ENCODE measurements at places on chromosomes 1 and 21.

- DNase-seq: no peak
Observed at GRCh38 chr1:175572932-175573868, 170.2 kb downstream of the TNR start.

DNA sequence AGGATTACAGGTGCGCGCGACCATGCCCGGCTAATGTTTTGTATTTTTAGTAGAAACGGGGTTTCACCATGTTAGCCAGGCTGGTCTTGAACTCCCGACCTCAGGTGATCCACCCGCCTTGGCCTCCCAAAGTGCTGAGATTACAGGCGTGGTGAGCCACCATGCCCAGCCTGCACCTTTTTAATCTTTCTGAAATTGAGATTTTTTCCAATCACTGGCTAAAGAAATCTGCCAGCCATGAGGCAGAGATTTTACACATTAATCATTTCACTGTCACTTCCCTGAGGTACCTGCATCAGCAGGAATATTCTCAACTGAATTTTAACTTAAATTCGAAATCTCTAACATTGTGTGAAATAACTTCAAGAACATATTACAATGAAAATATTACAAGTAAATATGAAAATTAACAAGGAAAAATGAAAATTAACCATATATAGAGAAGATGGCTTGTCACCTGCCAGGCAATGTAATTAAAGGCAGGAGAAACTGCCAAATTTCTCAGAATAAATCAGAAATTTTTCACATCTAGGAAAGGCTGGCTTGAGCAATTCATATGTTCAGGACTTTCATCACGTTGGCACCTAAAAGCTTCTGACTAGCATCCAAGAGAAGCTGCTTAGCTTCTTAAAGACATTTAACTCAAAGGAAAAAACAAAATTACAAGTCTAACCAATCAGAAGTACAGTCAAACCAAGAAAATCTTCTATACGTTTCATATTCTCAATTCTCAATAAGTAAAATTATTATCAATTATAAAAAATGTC, 5.9 kb downstream of the ANKRD13C start:
- DNase-seq: no peak

DNA sequence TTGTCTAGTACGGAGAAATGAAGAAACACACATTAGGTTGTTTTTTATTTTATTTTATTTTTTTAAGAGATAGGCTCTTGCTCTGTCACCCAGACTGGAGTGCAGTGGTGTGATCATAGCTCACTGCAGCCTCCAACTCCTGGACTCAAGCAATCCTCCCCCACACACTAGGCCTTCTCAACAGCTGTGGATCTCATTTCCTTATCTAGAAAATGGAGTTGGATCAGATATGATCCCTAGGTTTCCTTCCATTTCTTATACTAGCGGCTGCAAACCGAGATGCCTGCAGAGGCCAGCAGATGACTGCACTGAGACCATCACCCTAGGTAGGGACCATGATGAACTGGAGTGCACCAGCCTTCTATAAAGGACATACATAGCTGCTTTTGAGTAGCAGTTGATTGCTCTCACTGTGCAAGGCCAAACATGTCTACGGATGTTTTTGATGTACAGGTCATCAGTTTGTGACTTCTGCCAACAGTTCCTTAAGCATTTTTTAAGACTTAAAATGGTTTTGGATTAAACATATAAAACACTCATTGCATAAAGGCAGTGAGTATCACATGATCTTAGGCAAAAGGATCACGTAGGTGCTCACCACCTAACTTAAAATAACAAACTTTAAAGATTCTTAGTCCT, 11.4 kb upstream of the KLHL12 start:
- DNase-seq: no peak

DNA sequence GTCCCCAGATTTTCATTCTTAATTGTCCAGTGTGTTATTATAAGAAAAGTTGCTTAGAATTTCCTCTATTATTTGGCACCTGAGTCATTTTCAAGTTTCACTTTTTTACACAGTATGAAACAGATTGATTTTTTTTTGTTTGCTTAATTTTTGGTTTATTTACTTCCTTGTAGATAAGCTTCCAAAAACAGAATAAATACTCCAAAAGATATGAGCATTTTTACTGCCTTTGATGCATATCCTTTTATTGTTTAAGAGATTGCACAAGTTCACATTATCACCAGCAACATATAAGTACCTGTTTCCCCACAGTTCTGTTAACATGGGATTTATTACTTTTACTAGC, 36.3 kb upstream of the AHCYL1 start:
- no peak for DNase-seq

GRCh38 chr1:167486090-167486824, 32.1 kb downstream of the CD247 start:
- no peak for DNase-seq

GRCh38 chr1:37851782-37852210, 7.6 kb downstream of the MTF1 start:
- no peak for DNase-seq

DNA sequence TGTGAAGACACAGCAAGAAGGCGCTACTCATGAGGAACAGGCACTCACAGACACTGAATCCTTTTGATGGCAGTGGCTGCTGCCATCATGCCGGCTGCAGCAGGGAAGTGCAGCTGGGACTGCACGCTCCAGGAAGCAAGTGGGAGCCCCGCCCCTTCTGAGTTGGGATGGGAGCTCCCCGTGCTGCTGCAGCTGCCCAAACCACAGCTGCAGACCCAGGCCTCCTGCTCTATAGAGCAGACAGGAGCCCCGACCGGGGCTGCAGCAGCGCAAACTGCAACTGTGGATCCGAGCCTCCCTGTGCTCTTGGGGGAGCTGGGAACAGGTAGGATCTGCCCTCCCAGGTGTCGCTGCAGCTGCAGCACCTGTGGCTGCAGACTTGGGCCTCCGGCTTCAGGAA, 65.2 kb upstream of the MARK1 start:
- no peak for DNase-seq

DNA sequence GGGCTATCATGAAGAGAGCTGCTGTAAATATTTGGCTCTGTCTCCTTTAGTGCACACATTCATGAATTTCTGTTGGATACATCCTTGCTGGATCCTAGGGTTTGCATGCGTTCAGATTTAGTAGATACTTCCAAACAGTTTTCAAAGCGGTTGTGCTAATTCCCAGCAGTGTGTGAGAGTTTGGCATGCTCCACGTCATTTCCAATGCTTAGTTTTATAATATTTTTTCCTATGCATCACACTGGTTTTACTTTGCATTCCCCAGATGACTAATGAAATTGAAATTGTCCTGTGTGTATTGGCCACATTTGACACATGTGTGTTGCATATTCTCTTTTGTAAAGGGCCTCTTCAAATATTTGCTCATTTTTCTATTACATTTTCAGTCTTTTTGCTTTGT, 18.5 kb upstream of the AADACL3 start:
- DNase-seq: no peak

DNA sequence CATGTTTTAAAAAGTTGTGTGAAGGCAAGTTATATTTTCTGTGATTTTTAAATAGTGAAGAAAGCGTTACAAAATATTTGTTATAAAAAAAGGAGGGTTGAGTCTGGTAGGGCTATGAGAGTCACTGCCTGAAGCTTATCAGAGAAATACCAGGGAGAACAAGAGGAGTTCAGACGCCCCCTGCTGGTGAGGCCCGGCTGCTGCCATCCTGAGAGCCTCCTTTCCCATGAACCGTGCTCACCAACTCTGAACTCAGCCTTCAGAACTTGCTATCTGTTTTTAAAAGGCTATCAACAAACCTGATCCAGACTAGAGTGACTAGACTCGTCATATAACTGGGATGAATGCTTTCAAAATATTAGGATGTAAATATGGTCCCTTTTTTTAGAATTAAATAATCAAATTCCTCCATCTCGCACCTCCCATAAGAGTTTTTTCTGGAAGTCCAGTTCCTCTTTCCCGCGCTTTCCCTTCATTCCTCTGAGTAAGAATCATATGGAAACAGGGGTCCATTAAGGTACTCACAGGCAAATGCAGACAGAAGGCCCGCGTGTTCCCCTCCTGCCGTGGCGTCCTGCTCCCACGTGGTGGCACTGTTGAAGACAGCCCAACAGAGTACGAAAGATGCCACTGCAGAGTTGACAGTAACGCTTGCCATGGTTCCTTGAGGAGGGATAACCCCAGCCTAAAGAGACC, 26.2 kb upstream of the SPATA6 start:
- DNase-seq: peak; percentile 52

GRCh38 chr1:29551123-29551936, 315.0 kb downstream of the PTPRU start:
- no peak for DNase-seq

DNA sequence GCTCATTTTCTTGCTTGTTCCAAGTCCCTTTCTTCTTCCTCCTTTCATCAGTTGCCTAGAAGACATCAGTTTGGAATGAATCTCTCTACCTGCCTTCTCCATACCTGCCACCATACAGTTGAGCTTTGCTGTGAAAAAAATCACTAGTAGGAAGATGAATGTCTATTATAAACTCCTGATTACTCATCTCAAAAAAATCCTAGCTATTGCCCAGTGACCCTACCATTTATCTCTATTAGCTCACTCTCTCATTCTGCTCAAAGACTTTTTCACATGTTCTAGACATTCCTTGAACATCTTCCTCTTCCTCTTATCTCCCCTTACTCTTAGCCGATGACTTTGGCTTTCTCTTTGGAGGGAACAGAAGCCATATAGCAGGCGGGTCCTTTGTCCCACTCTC, 49.7 kb upstream of the HMGB4 start:
- DNase-seq: no peak

DNA sequence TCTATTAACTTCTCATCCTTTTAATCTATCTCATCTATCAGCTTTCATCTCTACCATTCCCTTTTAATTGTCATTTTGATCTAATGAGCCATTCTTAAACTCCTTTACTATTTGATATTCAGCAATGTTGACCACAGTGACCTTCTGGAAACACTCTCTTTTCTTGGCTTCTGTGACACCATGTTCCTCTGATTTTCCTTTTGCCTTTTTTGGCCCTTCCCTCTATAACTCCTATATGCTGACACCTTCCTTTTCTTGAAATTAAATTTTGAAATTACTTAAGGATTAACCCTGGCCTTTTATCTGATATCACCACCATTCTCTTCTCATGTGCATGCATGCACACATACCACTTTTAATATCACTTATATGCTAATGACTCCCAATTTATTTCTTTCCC, 41.2 kb upstream of the SAMSN1 start:
- DNase-seq: no peak

- DNase-seq: no peak
Observed at GRCh38 chr1:15355968-15356625, 53.6 kb upstream of the EFHD2 start.

DNA sequence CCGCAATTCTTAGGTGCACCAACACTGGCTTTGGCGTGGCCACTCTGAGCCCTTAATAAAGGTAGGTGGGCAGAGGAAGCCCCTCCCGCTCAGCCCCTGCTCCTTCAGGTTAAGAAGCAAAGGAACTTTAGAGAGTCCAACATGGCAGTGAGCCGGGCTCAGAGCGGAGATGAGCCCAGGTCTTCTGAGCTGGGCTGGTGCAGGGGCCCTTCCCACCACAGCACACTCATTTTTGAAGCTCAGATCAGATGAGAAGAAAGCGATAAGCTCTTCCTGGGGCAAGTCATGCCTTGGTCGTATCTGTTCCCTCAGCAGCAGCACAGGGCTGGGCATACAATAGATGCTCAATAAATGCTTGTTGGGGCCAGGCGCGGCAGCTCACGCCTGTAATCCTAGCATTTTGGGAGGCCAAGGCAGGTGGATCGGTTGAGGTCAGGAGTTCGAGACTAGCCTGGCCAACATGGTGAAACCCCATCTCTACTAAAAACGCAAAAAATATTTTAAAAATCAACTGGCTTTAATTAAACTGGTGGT, 51.1 kb upstream of the TARDBP start:
- no peak for DNase-seq

DNA sequence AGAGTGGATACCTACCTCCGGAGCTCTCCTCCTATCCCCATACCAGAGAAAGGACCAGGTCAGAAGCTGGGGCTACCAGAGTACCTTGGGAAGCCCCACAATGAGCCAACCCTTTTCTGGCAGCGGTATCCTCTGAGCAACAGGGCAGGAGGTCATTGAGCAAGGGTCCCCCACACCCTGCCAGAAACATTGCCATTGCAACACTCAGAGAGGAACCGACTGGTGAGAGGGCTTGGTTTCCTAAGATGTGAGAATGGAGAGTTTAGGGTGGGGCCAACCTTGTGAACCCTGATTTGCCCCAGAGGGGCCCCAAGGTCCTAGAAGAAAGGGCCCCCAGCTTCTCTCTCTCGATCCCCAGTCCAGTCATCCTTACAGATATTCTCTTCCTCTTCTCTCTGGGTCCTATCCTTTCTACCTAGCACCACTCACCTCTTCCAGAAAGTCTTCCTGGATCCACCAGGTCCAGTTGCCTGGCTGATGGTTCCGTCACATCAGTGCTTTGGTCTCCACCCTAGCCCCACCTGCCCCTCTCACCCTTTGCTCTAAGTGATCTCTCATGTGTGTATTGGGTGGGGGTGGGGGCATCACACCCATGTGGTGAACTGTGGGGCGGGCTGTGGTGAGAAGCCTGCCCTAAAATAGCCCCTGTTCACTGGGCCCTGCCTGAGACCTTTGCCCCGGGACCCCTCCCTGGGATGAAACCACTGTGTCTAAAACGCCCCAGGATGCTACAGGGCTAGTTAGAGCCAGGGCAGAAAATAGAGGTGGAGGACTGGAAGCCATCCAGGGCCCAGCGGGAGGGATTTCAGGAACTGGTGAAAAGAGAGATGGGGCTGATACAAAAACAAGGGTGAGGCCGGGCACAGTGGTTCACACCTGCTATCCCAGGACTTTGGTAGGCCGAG, 8.7 kb downstream of the FGR start:
- DNase-seq: no peak

GRCh38 chr1:208131621-208132286, 112.4 kb downstream of the PLXNA2 start:
- peak; percentile 64 for DNase-seq

DNA sequence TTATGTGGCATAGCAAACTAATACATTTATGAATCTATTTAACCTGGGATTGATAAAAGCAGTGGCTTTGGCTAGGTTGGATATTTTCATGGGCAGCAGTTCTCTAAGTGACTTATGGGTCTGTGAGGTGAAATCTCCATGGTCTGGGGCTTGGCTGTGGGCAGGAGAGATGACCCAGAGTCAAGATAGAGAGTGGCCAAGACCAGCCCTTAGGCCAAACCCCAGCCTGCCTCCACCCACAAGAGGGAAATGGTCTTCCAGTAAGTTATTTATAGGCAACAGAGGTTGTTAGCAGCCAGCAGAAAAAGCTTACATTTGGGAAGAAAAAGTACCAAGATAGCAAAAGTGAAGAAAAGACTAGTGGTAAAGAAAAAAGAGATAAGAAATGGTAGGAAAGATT, 61.4 kb downstream of the SLC35F3 start:
- DNase-seq: no peak

- DNase-seq: no peak
Observed at GRCh38 chr1:109807402-109807801, 43.7 kb upstream of the EPS8L3 start.

DNA sequence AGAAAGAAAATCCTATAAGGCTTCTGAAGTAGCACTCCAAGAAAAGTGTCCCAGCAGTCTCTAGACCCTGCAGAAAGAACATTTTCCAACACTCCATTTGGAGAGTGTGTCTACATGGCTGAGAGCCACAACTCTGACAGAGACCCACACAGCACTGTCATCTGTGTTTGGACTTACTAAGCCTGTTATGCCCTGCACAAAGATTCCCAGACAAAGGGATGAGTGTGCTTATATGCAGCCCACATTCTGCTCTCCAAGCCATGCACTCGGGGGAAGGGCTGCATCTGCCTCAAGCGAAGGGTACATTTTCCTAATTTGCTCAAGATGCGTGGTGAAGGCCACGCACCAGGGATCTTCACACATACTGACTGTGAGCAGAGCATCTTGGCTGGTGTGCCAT, 24.4 kb upstream of the SLAMF6 start:
- DNase-seq: no peak

- no peak for DNase-seq
Observed at GRCh38 chr1:161166669-161167548, 683 bp downstream of the PPOX start.

GRCh38 chr1:50704126-50704525, 255.9 kb downstream of the FAF1 start:
- DNase-seq: peak; percentile 12

All from smooth muscle cell of the brain vasculature (primary cell).